Suppressor macrophage treated with lipopolysaccharide for 4 hours (primary cell): ENCODE measurements at places on chromosomes 5 and 9.

- no peak for DNase-seq
These were observed 92.1 kb downstream of the CRB2 start for GRCh38 chr9:123447934-123448646.

DNA sequence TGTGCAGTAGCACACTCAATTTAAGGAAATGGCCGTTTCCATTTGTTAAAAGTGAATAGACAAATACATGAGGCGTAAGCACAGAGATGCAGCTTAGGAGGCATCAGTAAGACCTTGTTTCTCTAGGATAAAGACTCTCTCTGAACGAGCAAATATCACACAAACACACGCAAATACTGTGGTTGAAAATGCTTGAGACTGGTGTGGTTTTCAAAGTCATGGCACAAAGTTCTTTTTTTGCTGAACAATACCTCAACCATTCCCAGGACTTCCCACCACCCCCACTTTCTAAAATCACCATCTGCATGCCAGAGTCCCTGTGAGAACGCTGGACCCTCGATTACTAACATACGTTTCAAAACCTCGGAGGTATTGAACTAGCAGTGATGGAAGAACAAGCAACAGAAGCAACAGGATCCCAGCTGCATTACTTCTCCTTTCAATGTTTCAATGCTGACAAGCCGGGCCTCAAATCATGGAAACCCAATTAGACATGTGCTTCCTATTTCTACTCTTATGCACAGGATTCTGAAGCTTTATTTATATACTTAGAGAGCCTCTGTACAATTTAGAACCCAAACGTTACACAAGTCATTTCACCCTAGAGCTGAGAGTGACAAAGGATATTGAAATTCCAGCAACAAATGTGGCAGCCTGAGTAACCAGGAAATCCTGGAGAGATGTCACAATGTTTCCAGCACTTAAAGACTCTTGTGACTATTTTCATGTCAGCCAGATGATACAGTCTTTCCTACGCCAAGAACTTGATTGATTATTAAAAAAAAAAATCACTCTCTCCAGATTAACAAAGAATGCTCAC lies 63.9 kb downstream of the CDC14B start:
- DNase-seq: peak; percentile 55

GRCh38 chr9:133238272-133238850 lies 29.3 kb upstream of the OBP2B start:
- DNase-seq: peak; percentile 42

DNA sequence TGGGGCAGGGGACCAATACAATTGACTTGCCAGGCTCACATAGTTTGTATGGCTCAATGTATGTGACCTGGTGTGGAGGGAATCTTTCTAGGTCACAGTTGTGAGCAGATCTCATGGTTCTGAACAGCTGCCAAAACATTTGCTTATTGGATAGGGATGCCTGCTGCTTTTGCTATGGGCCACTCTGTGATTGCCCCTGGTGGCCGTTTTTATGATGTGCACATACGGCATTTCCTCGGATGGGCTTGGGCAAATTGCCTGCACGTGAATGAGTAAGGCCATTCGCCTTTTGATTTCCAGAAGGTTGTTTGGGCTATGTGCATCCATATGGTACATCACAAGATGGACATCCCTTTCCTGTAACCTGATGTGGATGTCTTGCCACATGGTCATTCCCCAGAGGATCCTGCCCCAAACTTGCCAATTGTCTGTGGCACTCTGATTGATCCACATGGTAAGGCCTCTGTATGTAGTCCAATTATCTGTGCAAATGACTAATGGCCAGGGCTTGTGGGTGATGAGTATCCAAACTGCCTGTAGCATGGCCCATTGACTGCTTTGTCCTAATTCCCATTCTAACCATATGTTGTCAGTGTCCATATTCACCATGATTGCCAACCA lies 10.7 kb upstream of the SLC22A4 start:
- no peak for DNase-seq

DNA sequence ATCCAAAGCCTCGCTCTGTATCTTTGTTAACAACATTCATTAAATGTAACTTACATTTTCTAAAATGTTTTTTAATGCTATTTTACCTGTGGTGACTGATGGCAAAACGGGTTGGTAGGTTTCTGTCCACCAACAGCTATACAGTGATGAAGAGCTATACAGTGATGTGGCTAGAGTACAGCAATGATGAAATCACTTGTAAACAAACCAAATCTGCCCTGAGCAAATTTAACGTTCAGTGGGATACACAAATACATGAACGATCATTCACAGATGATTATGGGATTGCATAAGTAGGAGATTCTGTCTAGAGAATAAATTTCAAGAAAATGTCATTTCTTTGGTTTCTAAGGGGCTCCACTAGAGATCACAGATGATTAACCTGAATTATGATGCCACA lies 132.7 kb downstream of the MPDZ start:
- DNase-seq: no peak
